GM12891 (cell line): ENCODE measurements at places on chromosomes 2 and 18.

DNA sequence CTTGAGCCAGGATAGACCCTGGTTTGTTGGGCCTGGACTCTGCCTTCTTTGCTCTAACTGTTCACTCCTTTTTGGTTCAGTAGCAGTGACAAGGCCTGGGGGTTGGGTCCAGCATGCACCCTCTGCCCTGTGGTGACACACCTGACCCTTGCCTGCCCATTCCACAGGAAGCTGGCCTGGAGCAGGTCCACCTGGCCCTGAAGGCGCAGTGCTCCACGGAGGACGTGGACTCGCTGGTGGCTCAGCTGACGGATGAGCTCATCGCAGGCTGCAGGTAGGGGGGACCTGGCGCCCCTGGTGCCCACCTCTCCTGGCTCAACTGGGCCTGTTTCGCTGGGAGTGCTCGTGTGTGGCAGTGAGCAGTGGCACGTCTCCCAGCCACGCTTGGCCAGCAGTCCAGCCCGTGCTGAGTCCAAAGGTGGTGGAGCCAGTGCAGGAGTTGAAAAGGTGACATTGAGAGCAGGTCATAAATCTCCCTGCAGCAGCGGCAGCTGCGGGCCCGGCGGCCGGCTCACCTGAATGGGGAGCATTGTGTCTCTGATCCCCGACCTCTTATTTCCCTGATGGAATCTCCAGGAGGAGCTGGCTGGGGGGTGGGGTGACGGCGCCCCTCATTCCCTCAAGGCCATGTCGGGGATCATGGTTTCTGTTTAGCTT is 102.6 kb downstream of the DYSF start:
- DNase-seq = no peak

DNA sequence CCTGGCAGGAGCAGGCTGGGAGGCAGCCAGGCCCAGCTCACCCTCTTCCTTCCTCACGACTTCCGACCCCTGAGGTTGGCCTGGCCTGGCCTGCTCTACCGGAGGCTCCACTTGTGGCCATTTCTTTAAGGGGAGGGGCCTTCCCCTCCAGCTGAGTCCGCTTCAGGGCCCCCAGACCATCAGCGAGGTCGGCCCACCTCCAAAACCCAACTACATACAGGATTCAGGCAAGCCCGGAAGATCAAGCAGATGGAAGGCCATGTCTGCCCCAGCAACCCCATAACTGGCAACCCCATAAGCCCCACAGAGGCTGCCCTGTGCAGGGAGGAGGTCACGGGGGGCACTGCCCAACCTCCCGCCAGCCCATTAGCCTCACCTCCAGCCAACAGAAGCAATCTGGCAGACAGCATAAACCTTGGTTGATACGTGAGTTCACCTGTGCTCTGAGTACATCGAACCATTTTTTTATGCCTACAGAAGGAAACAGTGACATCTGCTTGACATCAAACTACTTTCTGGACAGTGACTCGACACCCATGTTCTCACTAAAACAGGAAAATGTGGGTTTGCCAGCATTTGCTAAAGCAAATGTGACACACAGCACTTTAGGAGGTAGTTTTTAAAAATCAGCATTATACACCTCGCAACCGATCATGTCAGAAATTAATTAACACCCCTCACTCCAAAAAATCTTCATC is 98.9 kb downstream of the EIPR1 start:
- DNase-seq = no peak

DNA sequence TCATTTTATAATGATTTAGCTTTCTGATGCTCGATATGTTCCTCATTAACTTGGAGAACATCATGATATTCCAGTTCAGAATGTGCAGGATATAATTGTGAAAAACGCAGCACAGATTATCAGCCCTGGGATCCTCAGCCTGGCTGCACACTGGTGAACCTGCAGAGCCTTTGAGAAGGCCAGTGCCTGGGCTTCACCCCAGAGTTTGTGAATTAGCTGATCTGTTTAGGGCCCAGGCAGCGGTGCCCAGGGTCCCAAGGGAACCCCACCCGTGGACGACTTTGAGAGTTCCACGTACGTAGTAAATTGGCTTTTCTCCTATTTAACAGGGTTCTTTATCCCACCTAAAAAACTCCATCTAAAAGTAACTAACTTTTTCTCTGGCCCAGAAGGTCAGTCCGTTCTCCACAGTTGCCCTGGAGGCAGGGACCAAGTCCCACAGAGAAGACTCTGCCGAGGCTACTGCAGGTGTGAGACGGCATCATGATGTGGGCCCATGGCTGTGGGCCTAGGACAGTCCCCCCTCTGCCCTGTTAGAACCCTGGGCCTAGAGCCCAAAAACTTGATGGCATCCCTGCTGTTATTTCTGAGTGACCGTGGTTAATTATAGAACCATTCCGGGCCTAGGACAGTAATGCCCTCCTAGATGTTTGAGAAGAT is 39.6 kb upstream of the RPL31 start:
- DNase-seq = no peak

DNA sequence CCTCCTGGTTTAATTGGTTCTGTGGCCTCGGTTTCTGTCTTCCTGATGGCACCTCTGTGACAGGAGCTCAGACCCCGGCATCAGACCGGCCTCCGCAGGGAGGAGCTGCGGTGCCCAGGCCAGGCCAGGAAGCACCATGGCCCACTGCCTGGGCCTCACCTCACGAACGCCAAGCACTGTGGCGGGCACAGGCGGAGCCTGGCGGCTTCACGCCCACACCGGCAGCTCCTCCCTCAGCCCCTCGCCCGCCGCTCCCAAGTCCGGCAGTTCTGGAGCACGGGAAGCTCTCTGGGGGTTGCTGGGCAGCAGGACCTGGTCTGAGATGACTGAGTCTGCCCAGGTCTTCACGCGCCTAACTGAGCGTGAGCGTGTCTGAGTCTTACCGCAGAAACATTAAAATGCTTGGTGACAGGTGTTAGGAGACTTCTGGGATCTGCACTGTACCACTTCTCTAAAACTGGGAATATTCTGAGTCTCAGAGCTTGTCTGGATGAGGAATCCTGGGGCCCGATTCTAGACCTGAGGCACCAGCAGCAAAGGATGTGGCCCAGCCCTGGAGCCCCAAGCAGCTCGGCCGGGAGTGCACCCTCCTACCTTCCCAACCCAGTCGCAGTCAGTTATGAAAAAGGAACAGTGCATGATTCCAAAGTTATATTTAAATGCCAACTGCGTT is 21.9 kb downstream of the RTP5 start:
- DNase-seq = no peak

DNA sequence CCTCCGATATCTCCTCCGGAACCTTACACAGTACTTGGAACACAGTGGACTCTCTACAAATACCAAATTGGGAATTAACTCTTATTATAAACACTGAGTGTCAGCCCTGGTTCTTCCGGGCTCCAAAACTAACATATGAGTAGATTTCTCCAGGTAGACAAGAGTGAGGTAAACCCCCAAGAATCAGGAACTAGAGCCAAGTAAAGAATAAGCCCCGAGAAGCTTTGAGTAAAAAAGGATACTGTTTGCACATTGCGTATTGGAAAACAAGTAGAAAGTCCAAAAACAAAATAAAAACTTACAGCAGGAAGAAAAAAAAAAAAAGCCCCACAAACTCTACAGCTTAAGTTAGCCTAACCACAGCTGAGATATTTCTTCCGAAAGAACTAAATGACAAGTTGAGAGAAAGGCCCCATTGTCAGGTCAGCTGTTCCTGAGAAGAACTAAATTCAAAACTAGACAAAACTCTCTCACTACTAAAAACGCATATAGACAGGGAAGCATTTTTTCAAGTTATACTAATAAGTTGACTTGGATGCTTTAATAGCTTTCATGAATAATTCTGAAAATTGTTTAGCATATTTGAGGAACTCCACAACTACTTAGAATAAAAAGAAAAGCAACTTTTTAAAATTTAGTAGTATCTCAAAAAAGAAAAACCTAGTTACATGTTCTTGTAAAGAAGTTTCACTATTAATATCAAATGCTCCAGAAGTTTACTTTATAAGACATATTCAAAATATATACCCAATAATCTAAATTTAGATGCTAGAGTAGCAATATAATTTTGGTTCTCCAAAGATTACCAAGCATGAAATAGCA is 4.3 kb upstream of the HAAO start:
- DNase-seq = peak; percentile 31

DNA sequence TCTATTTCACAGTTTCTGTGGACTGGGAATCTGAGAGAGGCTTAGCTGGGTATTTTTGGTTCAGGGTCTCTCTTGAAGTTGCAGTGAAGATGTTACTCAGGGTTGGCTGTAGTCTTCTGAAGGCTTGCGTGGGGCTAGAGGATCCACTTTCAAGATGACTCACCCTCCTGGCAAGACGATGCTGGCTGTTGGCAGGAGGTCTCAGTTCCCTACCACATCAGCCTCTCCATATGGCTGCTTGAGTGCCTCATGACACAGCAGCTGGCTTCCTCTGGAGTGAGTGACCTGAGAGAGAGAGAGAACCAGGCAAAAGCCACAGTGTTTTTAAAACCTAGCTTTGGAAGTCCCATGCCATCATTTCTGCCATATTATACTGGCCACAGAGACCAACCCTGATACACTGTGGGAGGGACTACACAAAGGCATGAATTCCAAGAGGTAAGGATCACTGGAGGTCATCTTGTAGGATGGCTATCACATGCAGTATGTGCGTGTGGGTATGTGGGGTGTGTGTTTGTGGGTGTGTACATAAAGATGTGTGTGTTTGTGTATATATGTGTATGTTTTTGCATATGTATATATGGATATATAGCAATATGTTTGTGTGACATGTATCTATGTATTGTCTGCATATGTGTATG is 25.1 kb downstream of the DNPEP start:
- no peak for DNase-seq

GRCh38 chr2:143475041-143475776 is 346.0 kb downstream of the ARHGAP15 start:
- DNase-seq = no peak

DNA sequence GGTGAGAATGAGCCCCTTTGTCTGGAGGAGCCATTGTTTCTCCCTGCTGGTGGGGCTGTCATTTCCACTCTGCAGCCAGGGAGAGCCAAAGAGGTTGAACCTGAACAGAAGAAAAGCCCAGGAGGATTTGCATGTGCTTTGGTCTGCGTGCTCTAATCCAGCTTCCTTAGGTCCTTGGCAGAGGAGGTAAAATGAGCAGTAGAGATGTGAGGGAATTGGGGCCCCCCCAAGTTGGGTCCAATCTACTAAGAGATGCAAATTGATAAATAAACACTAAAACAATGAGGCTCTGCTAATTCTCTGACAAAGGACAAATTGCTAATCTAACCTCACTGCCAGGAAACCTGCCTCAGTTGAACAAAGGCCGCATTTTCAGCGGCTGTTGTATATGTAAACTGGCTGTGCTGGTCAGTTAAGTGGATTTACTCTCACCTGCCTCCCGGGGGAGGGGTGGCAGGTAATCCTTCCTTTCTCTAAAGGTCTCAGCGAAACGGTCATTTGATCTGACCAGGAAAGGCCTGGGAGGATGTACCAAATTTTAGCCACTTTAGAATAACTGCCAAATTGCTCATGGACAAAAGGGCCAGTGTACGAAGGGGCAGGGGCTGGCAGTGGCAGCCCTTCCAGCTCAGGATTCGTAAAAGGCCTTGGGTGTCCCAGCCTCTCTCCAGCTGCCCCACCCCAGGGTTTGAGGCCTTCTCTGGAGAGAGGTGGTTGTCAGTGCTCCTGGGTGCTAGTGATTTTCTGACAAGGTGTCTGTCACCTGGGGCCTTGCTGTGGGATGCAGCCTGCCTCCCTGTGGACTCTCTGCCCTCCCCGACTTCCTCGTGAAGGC is 193.6 kb downstream of the MIB1 start:
- no peak for DNase-seq

- no peak for DNase-seq
Observed at GRCh38 chr2:38264396-38265221, 112.5 kb downstream of the ATL2 start.

DNA sequence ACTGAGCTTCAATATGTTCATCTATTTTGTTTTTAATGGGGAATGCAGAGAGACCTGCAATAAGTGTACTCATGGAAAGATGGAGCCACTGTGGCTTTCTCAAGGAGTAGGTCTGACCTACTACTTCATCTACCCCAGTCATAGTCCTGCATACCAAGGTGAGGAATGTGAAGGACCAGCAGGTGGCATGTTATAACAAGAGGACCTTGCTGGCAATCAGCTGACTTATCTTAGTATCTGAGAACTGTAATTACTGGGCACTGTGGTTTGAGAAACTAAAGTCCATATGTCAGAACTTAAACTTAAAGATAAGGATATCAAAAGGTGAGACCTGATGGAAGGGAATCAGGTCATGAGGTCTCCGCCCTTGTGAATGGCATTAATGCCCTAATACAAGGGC is 1104.2 kb downstream of the BCL11A start:
- no peak for DNase-seq

DNA sequence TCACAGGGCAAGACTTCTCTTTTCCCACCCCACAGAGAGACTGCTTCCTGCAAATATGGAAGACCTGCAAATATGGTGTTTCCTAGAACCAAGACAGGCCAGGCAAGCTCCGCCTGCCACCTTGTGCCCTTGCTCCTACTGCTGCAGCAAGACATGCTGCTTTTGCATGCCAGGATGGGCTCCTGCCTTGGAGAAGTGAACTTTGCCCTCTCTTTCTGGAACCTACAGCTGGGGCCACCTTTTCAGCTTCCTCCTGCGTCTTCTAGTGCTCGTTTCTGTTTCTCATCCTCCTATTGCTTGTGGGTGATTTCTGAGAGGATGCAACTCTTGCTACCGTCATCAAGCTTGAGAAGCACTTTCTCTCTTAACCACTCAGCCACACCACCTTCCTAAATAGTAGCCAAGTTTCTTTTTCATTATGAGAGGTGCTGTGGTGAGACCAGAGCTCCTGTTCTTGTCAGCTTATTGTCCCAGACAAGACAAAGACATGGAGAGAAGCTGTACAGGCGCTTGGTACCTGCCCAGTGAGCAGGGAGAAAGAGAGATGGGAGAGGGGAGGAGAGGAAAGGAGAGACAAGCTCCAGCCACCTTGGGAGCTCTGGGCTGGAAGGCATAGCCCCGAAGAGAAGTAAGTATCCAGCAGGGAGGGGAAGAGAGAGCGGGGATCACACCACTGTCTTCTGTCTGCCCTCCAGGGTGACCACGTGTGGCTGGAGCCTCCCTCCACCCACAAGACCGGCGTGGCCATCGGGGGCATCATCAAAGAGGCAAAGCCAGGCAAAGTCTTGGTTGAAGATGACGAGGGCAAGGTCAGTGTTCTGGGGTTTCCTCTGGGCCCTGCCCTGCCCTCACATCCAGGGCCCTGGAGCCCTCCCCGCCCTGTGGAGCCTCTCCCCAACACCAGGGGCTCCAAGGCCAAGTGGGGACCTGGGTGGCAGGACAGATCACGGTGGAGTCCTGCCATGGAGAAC is 28.3 kb downstream of the MYO7B start:
- peak; percentile 81 for DNase-seq

GRCh38 chr2:219331560-219332213 is 857 bp downstream of the RESP18 start:
- DNase-seq = no peak

GRCh38 chr18:13606604-13607254 is 119.6 kb downstream of the FAM210A start:
- no peak for DNase-seq

DNA sequence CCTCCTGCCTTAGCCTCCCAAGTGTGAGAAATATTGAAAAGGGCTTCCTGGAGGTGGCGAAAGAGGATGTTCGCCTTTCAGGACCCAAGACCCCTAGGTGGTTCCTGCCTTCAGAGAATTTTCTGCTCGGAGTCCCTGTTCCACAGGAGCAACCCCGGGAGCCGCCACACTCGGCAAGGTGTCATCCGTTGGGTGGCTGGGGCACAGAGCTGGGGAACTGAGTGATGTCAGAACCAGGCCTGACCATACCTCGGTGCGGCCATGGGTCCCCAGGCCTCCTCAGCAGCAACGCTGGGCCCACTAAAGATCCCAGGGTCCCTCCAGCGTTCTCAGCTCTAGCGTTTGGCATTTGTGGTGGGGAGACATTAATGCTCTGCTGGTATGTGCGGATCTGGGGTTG is 23.7 kb upstream of the TAF1B start:
- DNase-seq = no peak

- no peak for DNase-seq
Observed at GRCh38 chr2:146598791-146599190, 1246.0 kb upstream of the ACVR2A start.
